ENCODE measurements at places on chromosomes 6 and 20. TPM values are rescaled to one million over a fixed set of nuclear protein-coding genes. Genes with fewer than 3 reads are reported as not detected.

DNA sequence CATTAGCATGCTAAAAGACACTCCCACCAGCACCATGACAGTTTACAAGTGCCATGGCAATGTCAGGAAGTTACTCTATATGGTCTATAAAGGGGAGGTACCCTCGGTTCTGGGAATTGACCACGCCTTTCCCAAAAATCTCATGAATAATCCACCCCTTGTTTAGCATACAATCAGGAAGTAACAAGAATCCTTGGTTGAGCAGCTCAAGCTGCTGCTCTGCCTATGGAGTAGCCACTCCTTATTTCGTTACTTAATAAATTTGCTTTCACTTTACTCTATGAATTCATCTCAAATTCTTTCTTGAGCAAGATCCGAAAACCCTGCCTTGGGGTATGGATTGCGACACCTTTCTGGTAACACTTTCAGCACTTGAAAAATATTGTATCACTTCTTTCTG is 243.0 kb downstream of the BMP2 start:
- no peak for DNase-seq

DNA sequence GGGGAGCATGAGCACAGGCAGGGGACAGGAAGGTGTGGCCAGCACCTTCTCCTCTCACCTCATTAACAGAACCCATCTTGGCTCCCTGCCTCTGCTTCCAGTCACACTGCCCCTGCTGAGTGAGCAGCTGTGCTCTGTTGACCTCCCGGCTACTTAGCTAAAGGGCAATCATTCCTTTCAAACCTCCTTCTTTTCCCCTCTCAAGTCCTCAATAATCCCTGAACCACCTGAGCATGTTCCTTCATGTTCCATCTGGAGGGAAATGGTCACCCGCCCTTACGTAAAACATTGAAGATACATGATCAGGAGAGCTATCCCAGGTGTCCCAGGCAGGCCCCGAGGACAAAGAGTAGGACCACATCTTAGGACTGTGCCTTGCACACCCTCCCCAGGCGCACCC is 21.7 kb upstream of the MRPS10 start:
- DNase-seq, result no peak

DNA sequence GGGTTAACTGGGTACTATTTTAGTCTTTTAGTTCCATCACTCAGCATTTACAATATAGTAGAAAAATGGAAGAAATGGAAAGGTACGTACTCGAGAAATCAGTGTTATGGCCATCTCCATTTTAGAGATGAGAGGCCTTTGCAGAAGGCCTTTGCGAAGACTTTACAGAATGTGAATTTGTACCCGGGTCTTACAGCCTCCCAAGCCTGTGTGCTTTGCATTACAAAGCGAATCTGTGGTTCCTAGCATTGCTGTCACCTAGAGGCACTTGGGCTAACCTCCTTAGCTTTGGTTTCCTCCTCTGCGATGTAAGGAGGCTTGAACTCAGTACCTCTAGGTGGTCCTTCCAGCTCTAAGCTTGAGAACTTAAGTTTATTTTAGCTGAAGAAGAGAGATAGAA is 10.9 kb downstream of the VAPB start:
- no peak for DNase-seq

DNA sequence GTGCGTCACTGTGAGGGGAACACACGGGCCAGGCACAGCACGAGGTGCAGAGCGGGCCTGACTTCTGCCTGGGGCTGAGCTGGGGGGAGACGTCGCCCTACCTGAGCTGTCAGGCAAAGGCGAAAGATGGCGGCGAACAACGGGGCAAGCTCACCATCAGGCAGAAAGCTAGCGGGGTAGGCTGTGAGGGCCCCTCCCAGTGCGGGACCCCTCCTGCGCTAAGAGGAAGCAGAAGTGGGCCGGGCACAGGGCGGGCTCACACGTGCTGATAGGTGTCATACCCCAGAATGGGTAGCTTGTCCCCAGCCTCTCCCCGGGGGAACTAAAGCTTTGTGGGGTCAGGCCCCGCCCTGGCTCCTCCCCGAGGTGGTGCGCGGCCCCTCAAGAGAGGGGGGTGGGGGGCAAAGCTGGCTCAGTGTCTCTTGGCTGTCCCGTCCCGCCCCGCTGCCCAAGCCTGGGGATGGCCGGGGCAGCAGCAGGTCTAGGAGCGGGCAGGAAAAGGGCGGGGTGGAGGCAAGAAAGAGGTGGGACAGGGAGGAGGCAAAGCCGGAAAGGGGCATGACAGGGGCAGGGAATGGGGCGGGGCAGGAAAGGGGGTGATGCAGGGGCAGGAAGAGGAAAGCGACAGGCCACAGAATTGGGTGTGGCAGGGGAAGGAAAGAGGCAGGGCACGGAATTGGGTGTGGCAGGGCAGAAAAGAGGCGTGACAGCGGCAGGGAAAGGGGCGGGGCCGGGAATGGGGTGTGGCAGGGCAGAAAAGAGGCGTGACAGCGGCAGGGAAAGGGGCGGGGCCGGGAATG is 14.7 kb downstream of the UCKL1 start:
- peak; percentile 70 for DNase-seq

Gene PNLDC1
- not detected for total RNA-seq

Gene TREM1
- not detected for total RNA-seq

DNA sequence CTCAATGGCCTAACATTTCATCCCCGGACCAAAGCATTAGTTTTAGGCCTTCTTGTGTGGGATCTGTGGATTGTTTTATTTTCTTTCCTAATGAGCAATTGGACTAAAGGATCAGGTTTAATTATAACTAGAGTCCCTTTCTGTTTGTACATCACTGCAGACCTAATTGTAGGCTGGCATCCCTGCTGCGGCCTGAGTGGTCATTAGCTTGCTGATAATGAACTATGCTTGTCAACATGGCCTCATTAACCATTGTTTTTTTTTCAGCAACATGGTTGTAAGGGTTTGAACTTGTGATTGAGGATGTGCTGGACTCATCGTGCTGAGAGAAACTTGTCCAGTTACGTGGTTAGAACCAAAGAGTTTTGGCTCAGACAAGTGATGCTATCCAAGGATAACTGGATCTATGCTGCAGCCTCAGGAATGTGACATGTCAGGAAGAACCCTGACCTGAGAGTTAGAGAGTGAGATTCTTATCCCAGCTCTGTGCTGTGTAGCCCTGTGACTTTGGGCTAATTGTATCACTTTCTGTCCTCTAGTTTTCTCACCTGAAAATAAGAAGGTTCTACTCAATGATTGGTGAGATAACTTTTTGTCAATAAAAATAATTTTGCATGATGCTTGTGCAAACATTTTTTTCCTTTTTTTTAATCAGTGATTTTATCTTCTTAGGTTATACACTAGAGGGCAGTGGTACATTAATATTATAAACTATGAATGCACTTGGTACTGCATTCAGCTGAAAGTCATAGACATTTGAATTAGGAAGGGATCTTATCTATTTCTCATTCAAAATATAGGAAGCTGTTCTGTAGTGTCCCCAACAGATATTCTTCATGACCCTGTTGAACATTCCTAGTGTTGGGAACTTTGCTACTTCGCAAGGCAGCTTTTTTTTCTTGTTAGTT is 140.9 kb downstream of the RNF144B start:
- no peak for DNase-seq

Data from Peyer's patch (tissue), 4 donors.